ENCODE measurements at places on chromosomes 13 and 19.

- DNase-seq: no peak
Observed at GRCh38 chr13:99218545-99218944, 17.9 kb downstream of the UBAC2 start.

GRCh38 chr13:27008733-27009132 is 162.9 kb downstream of the USP12 start:
- no peak for DNase-seq

DNA sequence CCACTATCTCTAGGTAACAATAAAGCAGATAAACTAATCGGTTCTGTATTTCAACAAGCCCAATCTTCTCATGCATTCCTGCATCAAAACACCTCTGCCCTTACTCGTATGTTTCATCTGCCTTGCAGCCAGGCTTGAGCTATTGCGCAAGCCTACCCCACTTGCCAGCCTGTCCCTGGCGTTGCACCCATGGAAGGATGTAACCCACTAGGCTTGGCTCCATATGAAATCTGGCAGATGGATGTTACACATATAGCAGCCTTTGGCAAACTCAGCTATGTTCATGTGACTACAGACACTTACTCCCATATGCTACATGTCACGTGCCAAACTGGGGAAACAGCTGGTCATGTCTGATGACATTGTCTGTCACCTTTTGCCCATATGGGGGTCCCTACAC is 11.9 kb upstream of the ZNF549 start:
- no peak for DNase-seq

GRCh38 chr13:66508153-66508909 is 721.8 kb downstream of the PCDH9 start:
- DNase-seq: no peak

DNA sequence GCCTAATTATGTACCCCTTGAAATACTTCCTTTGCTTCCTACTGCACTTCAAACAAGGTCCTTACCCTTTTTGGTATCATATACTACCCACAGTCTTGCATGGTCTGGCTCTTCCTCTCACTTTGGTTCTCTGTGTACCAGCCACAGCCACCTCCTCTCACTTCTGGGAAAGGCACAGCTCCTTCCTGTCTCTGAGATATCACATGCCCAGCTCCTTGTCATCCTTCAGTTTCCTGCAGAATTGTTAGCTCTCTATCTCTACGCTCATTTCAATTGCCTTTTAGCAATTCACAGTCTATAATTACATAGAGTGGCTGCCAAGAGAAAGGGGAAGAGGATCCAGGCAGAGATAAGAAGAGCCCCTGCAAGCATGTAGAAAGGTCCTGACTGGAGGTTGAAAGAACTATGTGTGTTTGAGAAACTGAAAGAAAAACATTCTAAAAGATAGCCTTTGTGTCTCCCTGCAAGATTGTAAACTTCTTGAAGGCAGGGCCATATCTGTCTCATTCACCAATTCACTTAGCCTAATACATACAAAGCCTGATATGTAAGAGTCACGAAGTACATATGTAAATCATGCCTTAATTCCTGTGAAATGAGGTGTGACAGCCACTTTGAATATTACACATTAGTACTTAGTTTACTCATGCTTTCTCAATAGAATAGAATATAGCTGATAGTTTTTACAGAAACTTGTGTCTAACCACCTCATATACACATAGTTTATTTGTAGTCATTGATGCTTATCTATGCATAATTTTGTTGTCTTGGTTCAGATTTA is 933.1 kb downstream of the DIAPH3 start:
- DNase-seq: no peak

DNA sequence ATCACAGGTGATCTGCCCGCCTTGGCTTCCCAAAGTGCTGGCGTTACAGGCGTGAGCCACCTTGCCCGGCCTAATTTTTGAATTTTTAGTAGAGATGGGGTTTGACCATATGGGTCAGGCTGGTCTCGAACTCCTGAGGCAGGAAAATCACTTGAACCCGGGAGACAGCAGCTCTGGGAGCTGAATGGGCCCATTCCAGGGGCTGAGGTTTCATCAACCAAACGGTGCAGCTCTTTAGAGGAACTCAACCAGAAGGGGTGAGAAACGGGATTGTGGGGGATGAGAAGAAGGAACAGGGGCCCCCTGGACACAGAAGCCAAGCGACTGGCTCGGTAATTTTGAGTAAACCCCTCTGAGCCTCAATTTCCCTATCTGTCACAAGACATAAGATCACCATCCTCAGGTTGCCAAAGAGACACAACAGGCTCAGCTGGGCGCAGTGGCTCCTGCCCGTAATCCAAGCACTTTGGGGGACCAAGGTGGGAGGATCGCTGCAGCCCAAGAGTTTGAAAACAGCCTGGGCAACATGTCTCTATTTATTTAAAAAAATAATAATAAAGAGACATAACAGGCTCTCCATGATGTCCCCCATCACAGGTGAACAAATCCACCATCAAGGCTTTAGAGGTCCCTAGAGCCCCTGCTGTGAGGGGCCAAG is 562 bp downstream of the IQCN start:
- DNase-seq: no peak

DNA sequence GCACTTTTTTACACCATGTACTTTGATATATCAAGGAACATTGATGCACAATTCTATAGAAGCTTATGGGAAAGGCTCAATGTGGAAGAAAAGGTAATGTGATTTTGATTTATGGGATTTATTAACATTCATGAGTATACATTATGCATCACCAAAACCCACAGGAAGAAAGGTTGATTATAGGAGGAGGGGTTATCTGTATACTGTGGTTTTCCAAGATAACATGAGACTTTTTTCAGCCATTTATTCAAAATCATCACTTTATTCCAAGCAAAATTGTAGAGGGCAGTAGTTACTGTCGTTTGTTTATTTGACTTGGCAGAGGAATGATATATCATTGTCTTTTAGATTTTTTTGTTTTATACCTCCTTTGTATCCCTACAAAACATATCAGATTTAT is 54.9 kb downstream of the WDFY2 start:
- no peak for DNase-seq

DNA sequence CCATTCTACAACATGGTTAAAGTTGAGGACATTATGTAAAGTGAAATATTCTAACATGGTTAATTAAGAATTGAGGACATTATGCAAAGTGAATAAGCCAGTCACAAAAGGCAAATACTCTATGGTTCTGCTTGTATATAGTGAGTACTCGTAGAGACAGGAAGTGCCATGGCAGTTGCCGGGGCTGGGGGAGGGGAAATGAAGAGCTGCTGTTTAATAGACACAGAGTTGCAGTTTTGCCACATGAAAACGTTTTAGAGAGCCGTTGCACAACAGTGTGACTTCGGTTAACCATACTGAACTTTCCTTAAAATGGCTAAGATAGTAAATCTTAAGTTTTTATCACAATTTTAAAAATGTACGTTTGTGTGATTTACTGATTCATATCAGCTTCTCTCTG is 176.9 kb downstream of the SHISA2 start:
- DNase-seq: no peak

DNA sequence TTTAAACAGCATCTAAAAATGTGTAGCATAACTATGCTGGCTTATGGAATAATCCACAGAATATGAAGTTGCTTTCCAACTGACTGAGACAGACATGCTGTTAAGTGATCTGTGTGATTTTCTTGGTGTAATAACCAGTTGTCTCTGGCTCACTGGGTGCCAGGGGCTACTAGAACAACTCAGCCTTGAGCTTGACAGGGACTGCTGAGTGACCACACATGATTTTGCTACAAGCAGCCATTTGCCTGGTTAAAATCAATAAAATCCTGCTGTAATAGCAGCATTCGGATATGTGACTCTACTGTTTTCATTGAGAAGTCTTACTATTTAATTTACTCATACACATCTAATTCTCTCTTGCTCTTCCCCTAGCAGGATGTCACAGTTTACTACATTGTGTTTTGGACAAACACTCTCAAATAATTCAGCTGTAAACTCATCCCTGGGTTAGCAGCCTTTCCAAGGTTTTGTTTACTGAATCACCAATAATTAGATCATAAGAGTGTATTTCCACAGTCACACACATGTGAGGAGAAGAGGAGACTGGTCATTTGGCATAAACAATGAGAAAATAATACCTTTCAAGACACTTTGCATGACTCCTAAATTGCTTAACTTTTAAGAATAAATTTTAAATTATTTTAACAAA is 426.2 kb downstream of the PCDH9 start:
- DNase-seq: no peak

- no peak for DNase-seq
Observed at GRCh38 chr13:74576420-74576819, 442.2 kb upstream of the KLF12 start.

GRCh38 chr19:39332293-39332692 is 3.5 kb downstream of the GMFG start:
- DNase-seq: no peak

DNA sequence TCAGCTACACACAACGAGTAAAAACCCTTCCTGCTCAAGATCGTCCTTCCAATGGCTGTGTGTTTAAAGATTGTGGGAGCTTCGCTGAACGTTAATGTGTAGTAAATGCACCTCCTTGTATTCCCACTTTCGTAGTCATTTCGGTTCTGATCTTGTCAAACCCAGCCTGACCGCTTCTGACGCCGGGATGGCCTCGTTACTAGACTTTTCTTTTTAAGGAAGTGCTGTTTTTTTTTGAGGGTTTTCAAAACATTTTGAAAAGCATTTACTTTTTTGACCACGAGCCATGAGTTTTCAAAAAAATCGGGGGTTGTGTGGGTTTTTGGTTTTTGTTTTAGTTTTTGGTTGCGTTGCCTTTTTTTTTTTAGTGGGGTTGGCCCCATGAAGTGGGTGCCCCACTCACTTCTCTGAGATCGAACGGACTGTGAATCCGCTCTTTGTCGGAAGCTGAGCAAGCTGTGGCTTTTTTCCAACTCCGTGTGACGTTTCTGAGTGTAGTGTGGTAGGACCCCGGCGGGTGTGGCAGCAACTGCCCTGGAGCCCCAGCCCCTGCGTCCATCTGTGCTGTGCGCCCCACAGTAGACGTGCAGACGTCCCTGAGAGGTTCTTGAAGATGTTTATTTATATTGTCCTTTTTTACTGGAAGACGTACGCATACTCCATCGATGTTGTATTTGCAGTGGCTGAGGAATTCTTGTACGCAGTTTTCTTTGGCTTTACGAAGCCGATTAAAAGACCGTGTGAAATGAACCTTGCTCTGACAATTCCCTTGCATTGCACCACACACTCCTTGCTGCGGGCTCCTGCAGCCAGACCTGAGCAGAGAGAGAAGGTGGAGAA is 2.7 kb upstream of the FAM174C start:
- no peak for DNase-seq

DNA sequence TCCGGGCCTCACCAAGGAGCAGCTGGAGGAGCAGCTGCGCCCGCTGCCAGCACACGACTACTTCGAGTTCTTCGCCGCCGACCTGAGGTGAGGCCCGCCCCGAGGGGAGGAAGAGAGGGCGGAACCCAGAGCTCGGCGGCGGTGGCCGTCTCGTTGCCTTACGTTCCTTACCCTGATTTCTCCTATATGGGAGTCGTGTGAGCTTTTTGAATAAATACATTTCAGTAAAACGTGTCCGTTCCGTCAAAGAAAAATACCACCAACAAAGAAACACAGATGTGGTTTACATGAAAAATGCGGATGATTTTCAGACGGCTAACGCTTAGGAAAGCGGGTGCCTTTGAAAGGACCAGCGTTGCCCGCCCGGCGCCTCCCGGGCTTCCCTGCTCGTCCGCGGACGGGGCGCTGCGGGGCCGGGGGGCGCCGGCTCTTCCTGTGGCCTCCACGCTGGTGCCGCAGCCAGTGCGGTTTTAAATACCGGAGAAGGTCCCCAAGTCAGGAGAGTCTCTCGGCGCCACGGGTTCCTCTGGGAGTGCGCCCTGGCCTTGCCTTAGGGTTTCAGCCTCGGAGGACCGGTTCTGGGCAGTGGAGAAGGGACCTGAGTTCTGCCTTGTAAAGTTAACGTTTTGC is 755 bp downstream of the UPF3A start:
- peak; percentile 42 for DNase-seq
